NCI-H2029 (cell line): ENCODE measurements at places on chromosomes 3 and 15.

DNA sequence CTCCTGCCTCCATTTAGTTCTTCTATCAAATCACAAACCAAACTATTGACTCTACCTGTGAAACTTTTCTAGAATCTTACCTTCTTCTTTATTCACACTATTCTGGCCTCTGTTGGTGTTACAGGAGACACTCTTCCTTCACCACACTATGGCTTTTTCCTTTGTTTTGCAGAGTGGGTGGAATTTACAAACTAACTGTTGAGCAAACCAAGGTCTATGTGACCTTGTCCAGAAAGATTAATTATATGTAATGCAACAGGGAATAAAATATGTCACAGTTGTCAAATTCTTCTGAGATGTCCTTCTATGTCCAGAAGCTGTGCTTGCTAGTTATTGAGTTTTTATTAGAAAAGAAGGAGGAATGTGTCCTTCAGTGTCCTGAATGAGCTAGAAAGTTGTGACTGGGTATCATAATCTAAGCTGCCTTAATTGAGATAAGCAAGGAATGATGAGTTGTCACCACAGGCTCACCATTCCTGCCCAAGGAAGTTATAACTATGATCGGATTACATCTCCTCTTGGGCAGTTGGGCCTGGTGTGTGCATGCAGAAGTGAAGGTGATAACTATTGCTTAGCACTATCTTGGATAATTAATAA, 21.7 kb downstream of the ARL14 start:
- no peak for DNase-seq

- DNase-seq: no peak
Measured at GRCh38 chr3:55639896-55640765, 153.0 kb upstream of the WNT5A start.

DNA sequence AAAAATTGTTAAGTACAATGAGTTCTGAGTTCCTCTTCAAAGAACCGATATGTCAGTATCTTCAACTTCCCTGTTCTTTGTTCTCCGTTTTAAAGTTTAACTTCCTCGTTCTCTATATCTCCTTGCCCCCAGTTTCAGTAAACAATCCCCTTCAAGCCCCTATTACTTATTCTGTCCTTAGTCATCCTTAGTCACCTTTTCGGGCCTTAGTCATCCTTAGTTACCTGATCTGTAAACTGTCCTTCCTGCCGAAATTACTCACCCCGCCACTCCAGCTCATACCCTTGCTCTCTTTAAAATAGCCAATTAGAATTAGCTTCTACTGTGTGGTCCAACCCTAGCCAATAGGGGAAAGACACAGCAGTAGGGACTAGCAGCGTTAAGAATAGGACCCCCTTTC, 1165.6 kb downstream of the NSUN3 start:
- no peak for DNase-seq

GRCh38 chr3:23831517-23832394, 26.0 kb downstream of the UBE2E1 start:
- no peak for DNase-seq

DNA sequence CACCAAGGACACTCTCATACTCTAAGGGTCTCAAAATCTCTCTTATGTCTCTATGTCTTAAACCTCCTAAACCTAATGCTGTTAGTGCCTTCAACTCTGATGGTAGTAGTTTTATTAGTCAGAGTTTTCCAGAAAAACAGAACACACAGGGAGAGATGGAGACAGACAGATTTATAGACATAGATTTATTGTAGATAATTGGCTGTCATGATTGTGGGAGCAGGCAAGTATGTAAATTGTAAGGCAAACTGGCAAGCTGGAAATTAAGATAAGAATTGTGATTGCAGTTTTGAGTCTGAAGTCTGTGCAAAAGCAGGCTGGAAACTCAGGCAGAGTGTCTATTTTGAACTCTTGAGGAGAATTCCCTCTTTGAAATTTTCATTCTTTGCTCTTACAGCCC, 96.3 kb upstream of the ROBO1 start:
- no peak for DNase-seq

- no peak for DNase-seq
Measured at GRCh38 chr15:39205506-39206371, 375.1 kb upstream of the THBS1 start.

DNA sequence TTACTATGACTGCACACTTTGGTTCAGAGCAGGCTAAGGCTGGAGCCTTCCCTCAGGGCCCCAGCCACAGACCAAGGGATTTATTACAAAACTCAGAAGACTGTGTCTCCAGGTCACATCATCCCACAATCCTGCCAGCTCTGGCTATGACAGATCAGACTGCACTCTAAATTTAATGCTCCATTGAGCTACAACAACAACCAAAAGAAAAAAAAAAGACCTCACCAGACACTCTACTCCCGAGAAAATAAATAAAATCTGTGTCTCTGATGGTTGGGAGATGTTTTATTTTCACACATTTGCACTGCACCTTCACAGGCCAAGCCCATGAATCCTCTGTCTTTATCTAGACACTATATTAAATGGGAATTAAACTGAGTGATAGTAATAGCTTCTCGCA, 50.8 kb upstream of the CTNNB1 start:
- peak; percentile 26 for DNase-seq

- no peak for DNase-seq
Measured at GRCh38 chr3:188239577-188239976, 85.6 kb downstream of the LPP start.

DNA sequence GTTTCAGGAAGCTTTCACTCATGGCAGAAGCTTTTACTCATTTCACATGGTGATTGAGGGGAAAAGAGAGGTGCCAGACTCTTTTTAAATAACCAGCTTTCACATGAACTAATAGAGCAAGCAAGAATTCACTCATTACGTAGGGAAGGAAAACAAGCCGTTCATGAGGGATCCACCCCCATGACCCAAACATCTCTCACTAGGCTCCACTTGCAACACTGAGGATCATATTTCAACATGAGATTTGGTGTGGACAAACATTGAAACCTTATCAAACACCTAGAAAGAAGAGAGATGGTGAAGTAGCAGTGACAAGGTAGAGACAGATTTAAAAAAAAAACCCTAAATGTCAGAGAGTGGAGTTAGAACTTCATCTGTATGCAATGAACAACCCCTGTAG, 408.6 kb upstream of the PDZRN3 start:
- DNase-seq: no peak

- no peak for DNase-seq
Measured at GRCh38 chr15:68797191-68797590, 23.5 kb downstream of the ANP32A start.

DNA sequence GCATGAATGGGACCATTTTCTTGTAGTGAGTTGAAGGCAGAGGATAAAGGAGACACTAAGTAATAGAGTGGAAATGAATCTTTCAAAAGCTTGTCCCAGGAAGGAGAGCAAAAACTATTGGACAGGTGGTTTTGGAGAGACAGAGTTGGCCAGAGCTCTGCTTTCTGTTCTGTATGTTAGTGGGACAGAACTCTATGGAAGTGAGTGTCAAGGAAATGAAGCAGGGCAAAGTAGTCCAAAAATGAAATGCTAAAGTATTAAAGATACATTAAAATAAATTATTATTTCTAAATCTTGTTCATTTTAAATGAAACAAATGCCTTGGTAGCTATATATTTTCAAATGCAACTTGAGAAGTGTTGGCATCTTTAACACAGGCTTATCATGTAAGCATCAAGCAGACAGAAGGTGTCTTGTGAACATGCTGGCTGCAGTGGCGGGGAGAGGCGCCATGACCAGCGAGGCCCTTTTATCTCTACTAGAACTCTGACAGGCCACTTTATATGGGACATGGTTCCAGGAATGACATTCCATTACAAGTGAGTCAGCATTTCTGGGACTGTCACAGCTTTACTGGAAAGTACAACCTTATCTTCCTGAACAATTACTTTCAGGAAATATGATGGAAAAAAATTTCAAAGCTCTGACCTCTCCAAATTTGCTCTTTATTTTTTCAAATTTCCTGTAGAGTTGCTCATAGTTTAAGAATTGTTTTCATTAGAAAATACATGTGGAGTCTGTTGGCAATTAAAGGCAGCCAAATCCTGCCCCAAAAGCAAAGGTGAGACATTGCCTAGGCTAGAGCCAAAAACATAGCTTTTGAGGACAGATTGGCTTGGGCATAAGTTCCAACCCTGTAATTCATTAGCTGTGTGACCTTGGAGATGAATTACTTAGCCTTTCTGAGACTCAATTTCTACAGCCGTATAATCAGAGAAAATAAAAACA, 106.5 kb downstream of the ECT2 start:
- DNase-seq: no peak

DNA sequence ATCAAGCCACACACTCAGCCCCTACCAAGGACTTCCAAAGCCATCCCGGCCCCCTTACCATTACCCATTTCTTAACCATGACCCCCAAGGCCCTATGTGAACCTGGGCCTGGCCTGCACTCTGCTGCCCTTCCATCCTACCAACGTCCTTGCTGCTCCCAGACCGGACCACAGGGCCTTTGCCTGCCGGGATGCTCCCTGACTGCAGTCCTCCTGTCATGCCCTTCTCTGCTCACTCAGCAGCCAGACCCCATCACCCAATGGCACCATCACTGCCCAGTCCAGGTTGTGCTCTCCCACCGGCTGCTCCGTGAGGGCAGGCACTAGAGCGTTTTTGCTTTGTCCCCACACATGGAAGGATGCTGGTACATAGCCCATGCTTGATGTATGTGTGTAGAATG, 73.7 kb downstream of the OCA2 start:
- no peak for DNase-seq

DNA sequence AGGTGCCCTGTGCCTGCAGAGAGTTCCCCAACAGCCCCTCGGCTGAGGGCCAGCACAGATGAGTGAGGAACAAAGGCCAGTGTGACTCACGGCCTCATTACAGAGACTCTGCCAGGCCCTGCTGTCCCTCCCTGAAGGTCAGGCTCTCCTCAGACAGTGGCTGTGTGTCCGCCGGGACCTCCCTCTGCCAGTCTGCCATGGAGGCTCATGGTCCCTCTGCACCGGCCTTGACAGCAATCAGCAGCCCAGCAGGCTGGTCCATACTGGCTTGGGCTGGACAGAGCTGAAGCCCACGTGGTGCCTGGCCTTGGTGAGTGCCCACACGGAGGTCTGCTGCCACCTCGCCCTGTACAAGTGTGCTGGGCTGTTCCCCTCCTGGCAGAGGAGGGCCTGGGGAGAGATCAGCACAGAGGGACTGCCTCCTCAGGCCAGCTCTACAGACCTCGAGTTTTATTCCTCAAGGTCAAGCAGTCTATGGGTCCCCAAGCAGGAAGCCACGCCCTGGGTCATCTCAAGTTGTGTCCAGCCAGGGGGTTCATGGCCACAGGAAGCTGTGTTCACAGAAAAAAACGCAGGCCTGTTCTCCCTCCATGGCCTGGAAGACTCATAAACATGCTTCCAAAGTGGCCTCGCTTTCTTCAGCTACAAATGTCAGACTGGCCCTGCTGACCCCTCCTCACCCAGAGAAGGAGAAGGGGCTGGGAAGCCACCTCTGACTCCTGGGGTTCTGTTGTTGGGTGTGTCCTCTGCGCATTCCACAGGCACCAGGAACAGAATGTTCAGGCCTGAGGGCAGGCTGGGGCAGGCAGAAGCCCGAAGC, 27.0 kb downstream of the SLC41A3 start:
- DNase-seq: no peak

GRCh38 chr3:107124885-107125284, 252.4 kb upstream of the CCDC54 start:
- no peak for DNase-seq

DNA sequence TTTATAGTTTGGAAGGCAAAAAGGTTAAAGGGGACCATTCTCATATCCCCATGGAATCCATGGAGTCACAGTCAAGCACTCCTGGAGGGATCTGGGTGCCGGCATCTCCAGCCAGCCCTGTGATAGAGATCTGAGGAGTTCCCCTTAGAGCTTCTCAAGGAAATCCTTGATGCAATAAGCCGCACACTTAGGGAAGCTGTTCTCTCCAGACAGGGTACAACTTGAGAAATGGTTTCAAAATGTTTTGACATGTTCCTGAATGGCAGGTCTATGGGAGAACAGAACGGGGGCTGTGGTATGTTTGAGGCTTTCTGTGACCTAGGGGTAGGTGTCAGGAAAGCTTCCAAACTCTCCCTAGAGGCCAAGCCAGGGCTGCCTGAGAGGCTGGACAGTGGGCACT, 292.9 kb downstream of the TLE3 start:
- no peak for DNase-seq

DNA sequence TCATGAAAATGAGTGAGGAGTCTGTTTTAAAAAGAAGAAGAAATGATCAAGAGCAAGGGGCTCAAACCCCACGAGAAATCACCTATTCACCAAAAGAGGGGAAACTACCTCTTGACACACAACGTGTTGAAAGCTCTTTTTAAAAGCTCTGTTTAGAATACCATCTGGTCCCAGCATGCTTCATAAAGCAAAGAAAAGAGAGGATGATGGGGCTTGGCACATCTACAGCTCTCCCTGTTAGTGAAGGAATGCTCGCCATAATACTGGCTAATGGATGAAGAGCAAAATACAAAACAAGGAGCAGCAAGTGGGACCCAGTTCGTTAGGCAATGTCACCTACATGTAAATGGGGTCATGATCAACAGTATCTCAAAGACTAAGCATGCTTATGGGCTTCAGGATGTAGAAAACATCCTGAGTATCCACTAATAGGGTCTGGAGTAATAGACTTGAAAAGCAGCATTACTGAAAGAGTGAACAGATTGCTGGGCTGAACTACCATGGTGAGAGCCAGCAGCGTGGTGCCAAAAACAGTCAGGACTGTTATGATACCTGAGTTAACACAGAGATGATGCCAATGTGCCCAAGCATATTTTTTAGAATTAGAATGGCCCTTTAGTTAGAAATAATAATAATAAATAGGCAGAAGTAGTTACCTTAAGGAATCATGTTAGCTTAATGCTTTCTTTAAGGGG, 159.7 kb upstream of the POU1F1 start:
- DNase-seq: no peak

DNA sequence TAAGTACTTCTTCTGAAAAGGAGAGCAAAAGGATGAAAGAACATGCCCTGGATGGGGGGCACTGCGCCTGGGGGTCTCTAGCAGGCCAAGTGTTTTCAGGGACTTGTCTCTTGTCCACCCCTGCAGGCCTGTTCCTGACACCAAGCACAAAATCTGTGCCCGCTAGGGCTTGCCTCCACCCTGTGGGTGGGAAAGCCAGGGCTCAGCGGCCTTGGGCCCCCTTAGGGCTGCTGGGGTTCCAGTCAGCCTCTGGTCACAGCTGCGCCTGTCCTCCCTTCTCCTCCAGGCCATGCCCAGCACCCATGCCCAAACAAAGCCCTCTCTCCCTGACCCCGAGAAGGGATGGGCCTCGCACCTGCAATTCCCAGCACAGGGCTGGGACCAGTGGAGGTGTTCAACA, 71.1 kb upstream of the TRPM1 start:
- DNase-seq: no peak

DNA sequence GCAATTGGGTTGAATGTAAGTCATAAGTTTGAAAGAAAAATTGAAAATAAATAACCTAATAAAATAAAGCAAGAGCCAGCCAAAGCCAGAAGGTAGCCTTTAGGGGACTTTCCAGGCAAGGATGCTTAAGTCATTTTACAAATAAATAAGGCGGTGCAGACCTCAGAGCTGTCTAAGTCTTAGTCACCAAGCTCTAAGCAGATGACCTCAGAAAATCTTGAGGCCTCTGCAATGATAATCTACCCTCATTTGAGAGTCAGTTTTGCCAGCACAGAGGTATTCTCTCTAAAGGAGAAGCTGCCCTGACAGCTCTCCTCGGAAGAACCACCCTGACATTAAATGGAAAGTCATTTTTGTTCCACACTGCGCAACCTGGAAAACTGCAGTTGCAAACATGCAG, 113.9 kb downstream of the OXNAD1 start:
- no peak for DNase-seq

- DNase-seq: no peak
Measured at GRCh38 chr15:73079565-73079964, 27.3 kb downstream of the NEO1 start.

GRCh38 chr15:33068511-33068990, 126.0 kb downstream of the FMN1 start:
- peak; percentile 69 for DNase-seq
